H1 (cell line): ENCODE measurements at places on chromosomes 1 and 21. TPM values are rescaled to one million over a fixed set of nuclear protein-coding genes. Genes with fewer than 3 reads are reported as not detected.

The SYPL2 gene
- 1.5 and 1.7 TPM in 2 replicates for total RNA-seq

The TENT5C gene
- 0.75 and 0.99 TPM in 2 replicates for total RNA-seq

The CFHR3 gene
- 0.52 and 1.0 TPM in 2 replicates for total RNA-seq

The XCL2 gene
- not detected in 2 replicates for total RNA-seq
